ENCODE measurements at places on chromosomes 6 and 20.
A peak's percentile ranks its signal among the peaks of the same experiment; 100 is the strongest.

GRCh38 chr6:1527073-1527457, 82.7 kb upstream of the FOXC1 start:
- DNase-seq = peak; percentile 37

DNA sequence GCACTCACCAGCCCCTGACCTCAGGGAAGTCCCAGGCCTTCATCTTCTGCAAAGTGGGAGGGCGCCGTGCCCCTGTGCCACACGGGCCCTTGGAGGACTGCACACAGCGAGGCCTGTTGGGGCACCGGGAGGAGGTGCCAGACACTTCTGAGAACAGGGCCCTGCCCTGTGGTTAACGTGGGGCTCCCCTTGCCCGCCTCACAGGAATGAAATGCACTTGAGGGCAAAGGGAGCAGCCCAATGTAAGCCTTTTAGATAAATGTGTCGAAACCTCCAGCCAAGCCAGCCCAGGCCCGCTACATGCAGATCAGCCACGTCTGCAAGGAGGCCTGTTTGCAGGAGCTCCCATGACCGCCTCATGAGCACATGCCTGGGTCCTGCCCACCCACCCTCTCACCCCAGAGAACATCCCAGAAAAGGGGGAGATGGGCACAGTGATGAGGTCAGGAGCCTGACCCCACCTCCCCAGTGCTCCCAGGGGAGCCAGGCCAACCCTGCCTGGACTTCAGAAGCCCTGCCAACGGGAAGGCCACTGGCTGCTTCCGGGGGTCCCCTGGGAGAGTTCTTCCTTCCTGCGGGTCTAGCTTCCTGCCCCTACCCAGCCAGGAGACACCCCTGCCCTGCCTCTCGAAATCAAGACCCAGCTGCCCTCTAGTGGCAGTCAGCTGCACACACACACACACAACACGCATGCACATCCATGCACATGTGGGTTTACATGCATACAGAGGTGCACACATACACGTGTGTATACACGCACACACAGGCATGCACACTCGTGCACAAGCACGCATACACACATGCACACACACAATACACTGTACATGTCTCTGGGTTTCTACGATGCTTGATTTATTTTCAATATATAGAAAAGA, 178.7 kb downstream of the TAF4 start:
- DNase-seq = peak; percentile 45

DNA sequence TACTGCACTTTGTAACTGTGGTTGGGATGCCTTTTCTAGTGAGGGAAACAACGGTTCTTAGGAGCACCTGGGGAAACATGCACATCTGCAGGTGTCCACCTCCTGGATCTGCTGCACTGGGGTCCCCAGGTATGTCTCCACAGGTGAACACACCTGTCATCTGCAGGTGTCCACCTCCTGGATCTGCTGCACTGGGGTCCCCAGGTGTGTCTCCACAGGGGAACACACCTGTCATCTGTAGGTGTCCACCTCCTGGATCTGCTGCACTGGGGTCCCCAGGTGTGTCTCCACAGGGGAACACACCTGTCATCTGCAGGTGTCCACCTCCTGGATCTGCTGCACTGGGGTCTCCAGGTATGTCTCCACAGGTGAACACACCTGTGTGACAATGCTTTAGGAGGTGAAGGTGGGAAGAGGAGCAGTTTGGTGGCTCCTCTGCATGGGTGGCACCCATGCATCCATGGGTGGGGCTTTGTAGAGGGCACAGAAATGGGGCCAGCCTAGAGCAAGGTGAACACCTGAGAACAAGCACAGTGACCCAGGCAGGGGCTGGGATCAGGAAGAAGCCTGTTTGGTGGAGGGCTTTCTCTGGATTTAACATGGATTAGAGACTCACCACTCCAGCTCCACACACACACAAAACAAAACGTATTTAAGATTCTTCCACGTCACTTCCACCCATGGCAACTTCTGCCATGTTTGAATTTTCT, 206.0 kb upstream of the CDH4 start:
- no peak for DNase-seq

DNA sequence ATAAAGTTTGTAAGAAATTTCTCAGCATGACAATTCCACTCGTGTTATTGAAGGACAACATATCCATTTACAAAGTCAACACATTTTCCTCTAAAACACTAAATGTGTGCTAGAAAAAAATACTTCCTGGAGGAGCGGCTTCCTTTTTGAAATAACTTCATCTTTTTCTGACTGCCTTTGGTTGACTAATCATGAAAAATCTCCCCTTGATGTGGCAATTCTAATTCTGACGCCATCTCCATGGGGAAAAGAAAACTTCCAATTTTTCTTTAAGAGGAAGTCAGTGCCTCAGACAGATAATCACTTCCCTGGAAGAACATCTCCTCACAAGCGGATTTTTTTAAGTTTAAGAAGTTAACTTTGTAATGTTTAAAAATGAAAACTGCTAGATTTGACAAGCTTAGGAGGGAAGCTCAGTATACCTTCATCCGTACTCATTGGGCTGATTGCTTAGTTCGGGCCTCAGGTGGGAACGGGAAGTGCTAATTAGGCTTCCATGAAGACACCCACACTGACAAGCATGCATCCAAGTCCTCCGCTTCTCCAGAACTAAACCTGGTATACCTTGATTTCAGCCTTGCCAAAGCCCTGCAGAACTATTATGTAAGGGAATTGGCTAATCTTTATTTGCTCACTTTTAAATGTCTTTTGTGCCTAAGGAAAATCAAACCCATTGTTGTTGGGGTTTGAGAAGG, 35.1 kb upstream of the DUSP22 start:
- DNase-seq = peak; percentile 17
